ENCODE measurements at places on chromosomes 16 and 17.

- no peak for DNase-seq
Measured at GRCh38 chr16:79728048-79728922, 127.7 kb upstream of the MAF start.

DNA sequence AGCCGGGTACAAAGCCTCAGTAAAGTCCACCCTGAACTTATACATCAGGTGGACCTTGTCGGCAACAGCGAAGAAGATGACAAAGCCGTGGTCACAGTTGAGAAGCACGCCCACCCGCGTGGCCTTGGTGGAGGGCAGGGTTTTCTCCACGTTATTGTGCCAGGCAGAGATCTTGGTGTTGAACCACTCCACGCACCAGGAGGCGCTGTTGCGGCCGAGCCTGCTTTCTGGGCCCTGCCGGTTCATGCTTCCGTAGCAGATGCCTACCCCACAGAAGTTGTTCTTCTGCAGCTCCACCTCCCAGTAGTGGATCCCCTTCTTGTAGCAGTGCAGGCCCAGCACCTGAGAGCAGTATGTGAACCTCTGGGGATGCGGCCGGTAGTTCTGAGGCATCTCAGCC is 22.1 kb downstream of the TRIM25 start:
- DNase-seq: peak; percentile 54

GRCh38 chr16:351804-352520 is 561 bp downstream of the AXIN1 start:
- no peak for DNase-seq

- DNase-seq: no peak
Measured at GRCh38 chr17:43406676-43407645, 8.2 kb downstream of the ARL4D start.

GRCh38 chr16:66936889-66937554 is 1.7 kb downstream of the CES2 start:
- DNase-seq: no peak

DNA sequence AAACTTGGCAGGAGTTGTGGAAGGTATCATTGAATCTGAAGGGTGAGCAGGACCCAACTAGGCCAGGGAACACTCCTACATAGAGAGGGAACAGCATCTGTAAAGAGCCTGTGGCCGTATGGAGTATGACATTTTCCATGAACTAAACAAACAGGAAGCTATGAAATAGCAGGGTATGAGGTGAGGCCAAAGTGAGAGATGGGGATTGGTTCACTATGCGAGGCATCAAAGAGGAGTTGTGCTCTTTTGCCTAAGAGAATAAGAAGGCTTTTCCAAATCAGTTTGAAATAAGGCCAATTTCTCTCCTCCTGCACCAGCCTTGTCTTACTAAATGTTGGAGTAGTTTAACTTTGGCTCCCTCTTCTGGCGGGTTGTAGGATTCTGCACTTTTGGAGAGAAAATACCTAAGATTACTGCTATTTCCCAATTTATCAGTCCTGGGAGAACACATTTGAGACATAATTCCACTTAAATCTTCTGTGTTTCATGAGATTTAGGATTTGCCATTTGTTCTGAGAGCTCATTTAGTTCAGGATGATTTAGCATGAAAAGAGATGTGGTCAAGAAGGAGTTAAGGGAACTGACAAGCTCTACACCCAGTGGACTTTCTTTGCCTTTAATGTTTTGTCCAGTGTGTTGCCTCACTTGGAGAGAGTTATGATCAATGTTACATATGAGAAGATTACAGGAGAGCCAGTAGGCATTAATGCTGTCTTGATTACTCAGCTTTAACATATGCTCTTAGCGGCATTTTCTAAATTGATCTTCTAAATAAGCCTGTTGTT is 55.4 kb downstream of the TNRC6C start:
- DNase-seq: no peak

DNA sequence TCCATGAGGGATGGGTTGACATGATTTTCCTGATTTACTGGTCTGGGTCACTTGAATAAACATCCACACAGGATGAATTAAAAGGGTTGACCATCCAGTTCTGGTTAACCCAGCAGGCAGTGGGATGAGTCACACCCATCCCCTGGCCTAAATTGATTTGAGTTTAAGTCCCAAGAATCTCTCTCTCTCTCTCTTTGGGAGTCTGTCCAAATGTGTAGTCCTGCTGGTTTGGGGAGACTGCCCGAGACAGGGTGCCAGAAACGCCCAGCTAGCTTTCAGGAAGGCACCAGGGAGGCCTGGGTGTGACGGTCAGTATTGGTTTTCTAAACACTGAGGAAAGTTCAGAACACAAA is 38.8 kb downstream of the SCPEP1 start:
- no peak for DNase-seq

DNA sequence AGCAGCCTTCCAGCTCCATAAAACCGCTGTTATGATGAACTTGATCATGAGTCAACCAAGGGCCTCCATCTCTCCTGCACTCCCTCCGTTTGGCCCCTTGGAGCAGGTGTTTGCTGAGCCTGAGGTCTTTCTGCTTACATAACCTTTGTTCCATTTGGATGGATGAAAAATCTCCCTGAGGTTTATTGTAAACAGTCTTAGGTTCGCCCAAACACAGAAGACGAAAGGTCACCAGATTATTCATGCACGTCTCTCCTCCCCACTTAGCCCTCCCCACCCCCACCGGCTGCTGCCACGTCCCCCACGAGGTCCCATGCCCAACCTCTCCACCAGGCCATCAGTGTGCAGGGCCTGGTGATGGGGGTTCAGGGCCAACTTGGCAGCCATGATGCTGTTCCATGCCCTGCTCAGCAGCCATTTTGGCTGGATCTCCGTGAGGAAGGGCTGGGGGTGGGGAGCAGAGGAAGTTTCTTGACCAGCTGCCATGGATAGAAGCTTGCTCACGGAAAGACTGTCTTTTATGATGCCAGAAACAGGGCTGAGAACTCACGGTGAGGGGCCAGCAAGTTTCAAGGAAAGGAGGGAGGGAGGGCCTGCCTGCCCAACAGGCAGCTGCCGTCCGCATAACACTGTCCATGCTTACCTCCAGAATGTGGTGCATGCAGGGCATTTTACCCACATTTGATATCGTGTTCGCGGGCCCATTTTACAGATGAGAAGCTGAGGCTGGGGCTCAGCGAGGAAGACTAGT is 47.8 kb upstream of the FOXF1 start:
- DNase-seq: no peak

DNA sequence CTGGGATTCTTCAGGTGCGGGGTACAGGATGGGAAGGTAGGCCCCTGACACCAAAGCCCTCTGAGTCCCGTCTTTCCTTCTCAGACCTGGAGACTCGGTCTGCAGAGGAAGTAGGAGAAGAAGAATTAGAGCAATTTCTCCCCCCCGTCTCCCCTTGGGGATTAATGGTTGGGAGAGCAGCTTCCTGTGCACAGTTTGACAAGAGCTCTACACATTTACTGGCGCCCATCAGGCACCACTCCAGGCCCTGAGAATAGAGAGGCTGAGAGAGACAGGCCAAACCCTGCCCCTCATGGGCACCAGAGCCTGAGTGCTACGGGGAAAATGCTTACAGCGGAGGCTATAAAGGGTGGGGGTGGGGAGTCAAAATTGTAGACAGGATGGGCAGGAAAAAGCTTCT is 3.5 kb upstream of the C16orf74 start:
- DNase-seq: no peak

GRCh38 chr17:63140255-63140654 is 174.2 kb downstream of the TANC2 start:
- no peak for DNase-seq

GRCh38 chr16:23072084-23072599 is 77.1 kb downstream of the USP31 start:
- no peak for DNase-seq

DNA sequence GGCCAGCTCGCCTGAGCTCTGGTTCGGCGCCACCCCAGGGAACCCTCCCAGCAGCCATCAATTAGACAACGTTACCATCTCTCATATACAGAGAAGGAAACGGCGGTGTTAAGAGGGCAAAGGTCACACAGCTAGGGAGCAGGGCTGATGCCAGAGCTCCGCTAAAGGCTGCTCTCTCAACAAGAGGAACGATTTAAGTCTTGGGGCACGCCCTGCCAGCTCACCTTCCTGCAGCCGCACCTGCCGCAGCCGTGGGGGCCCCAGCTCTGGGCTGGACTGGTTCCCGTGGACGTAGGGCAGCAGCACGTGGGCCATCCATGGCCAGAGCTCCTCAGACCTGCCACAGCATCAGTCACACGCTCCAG is 43.5 kb downstream of the PKD1 start:
- no peak for DNase-seq

GRCh38 chr17:40092581-40092980 is 7.8 kb downstream of the NR1D1 start:
- no peak for DNase-seq

DNA sequence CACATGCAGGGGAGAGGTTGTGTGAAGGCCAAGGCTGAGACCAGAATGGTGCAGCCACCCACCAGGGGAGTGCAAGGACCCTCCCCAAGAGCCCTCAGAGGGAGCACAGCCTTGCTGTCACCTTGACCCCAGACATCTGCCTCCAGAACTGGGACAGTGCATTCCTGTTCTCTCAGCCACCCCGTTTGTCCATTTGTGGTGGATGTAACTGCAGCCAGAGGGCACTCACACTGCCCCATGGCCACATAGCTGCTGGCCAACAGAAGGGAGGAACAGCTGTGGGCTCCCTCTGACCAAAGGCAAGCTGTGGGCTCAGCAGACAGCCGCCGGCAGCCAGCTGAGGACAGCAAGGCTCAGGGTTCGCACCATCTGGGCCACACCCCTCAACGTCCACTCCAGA is 49.8 kb upstream of the KLHDC4 start:
- no peak for DNase-seq
